Right lobe of liver (tissue), 6 donors: ENCODE measurements at places on chromosomes 1 and 21. TPM values are rescaled to one million over a fixed set of nuclear protein-coding genes. Genes with fewer than 3 reads are reported as not detected.

DNA sequence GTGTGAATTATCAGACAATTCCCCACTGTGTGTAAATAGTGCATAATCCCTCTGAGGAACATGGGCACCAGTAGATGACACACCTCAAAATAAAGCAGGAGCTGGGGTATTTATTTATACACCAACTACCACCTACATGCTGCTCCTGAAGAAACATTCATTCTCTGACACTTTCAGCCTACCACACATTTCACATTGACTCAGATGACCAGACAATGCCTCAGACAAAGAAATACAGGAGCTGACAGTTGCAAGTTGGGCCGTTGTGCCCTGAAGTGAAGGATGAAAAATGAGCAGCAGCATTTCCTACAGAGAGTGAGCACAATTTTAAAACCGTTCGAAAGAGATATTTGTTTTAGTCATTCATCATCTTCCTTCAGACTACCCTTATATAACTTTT, 63.2 kb downstream of the RGS2 start:
- DNase-seq, result no peak

GRCh38 chr1:103122983-103123720, 14.8 kb upstream of the COL11A1 start:
- no peak for DNase-seq

DNA sequence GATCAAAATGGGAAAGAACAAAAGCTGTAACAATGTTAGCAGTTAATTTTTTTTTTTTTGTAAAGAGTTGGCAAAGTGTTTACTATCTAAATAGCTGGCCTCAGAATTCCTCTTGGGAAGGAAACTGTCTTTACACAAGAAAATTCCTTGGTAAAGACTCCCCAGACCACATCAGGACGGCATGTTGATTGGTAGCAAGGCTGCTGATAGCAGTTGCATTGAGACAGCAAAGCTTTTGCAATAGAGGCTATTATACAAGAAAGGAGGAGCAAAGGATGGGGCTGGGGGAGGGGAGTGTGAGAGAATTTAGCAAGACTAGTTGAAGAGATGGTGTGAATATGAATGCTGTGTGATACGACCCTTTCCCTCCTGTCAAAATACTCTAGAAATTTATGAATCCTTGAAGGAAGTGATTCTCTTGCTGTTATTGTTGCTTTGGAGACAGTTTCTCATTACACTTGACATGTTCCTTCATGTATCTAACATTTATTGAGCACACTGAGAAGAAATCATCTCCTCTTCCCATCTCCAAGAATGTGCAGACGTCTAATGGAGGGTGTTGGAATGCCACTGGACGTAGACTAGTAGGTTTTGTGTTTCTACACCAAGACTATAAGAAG, 355.6 kb downstream of the SIPA1L2 start:
- DNase-seq, result no peak

DNA sequence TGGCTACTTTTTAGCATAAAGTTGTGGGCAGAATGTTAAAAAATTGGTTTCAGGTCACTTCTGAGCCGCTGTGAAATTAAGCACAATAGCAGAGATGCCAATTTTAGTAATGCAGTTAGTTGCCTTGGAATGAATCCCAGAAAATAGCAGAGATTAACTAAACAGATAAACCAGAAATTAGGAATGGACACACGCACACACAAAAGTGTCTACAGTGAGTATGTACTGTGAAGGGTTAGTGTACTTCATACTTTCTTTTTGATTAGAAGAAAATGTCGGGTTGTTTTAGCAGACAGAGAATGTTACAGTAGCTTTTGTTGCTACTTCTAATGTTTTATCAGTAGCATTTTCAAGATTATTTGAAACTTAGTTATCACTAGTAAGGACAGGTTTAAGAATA, 106.7 kb downstream of the LEPR start:
- DNase-seq, result no peak

- no peak for DNase-seq
These were observed 7.9 kb downstream of the RPL11 start for GRCh38 chr1:23699280-23700179.

- DNase-seq, result no peak
These were observed 420.4 kb upstream of the RUNX1 start for GRCh38 chr21:35469498-35469897.

GRCh38 chr1:214123061-214123784, 135.4 kb downstream of the PROX1 start:
- peak; percentile 71 for DNase-seq

DNA sequence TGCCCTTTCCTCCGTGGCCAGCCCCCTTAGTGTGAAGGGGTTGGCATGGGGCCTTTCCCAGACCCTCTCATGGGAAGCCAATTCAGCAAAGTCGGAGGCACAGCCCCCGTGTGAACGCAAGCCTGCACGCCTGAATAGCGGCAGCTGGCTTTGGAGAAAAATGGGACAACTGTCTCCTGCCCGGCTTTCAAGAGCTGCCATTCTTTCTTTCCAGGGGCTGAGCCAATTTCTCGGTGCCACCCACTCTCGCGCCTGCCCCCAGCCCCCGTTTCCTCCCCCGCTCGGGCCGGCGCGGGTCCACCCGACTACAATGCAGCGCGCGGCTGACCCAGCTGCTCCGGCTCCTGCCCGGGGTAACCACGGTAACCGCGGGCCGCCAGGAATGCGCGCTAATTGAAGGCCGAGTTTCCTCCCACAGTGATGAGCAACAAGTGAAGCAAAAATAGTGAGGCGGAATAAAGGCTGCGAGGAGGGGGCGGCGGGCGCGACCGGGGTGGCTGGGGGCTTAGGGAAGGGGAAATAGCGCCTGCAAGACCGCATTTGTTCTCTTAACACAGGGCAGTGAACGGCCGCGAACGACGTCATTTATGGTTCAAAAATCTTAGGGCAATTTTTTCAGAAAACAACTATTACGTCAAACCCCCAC, 27.8 kb downstream of the ILDR2 start:
- DNase-seq, result no peak

- DNase-seq, result no peak
These were observed 30.1 kb downstream of the DHX9 start for GRCh38 chr1:182869241-182869666.

GRCh38 chr21:33434770-33435360, 31.7 kb downstream of the IFNGR2 start:
- DNase-seq, result no peak

GRCh38 chr1:33244809-33245186, 11.5 kb upstream of the ZNF362 start:
- no peak for DNase-seq

DNA sequence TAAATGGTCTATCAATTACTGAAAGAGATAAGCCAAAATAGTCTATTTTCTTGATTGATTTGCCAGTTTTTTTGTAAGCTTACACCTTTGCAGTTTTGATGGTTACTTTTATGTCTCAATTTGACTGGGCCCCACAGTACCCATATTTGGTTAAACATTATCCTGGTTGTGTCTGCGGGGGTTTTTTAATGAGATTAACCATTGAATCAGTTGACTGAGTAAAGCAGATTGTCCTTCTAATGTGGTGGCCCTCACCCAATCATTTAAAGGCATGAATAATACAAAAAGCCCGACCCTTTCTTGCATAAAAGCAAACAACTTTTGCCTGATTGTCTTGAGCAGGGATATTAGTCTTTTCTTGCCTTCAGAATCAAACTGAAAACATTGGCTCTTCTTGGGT, 650.0 kb upstream of the RGS18 start:
- no peak for DNase-seq

GRCh38 chr1:17881761-17882160, 126.6 kb downstream of the ACTL8 start:
- no peak for DNase-seq

- no peak for DNase-seq
These were observed 93.8 kb downstream of the ATP1B1 start for GRCh38 chr1:169200319-169200718.

DNA sequence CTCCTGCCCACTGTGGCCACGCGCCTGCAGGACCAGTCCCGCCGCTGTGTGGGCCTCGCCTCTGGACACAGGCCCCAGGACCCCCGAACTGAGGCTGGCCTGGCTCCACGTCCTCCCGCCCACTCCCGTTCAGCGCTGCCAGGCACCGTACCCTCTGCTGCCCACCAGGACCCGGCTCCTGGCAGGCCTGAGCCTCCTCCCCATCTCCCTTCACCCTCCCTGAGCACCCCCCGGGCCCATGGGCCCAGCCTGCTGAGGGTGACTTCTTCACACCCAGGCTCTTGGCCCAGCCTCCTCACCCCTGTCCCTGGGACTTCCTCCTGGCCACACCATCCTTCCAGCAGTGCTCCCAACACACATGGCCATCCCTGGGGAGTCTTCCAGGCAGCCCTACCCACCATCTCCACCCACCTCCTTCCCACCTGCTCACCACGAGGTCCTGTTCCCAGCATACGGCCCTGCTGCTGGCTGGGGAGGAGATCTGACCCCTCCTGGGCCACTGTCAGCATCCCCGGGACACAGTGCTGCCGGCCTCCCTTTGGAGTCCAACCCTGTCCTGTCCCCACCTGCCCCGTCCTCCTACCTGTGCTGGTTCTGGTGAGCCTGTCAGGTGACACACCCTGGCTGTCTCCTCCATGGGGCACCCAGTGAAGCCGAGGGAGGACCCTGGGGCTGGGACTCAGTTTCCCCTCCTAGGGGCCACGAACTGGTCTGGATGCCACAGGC, 53.7 kb downstream of the SLX9 start:
- DNase-seq, result no peak

DNA sequence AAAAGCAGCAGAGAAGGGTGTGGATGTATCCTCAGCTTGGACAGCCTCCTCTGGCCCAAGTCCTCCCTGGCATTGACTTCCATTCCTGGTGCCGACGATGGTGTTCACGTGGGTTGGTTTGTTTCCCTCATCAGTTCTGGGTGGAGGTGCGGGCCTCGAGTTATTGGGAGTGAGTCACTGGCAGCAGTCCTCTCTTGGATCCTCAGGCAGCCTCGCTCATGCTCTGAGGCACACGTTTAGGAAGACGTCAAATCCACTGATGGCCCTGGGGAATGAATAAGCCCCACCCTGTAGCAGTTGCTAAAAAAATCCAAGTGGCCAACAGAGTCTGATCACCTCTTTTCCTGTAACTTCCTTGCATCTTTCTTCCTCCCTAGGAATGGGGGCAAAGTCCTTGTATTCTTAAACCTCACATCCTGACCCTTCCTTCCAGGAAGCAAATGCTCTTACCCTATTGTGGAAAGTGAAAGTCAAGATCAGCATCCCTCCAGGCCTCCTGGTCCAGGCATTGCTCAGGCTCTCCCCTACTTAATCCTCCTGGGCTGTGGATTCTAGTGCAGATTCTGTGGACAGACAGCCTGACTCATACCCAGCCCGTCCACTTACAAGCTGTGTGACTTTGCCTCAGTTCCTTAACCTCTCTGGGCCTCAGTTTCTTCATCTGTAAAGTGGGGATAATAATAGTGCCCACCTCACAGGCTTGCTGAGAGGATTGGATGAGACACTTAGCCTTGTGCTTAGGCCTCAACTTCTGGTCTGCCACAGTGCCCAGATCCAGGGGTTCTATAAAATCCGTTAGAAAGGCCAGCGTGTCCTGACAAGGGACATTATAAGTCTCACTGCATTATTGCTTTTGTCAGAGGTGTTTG, 111.1 kb downstream of the TLR5 start:
- DNase-seq, result no peak

- no peak for DNase-seq
These were observed 220.5 kb upstream of the B3GALT2 start for GRCh38 chr1:193406901-193407300.

- peak; percentile 58 for DNase-seq
These were observed 20.9 kb upstream of the RGL1 start for GRCh38 chr1:183783767-183784637.

DNA sequence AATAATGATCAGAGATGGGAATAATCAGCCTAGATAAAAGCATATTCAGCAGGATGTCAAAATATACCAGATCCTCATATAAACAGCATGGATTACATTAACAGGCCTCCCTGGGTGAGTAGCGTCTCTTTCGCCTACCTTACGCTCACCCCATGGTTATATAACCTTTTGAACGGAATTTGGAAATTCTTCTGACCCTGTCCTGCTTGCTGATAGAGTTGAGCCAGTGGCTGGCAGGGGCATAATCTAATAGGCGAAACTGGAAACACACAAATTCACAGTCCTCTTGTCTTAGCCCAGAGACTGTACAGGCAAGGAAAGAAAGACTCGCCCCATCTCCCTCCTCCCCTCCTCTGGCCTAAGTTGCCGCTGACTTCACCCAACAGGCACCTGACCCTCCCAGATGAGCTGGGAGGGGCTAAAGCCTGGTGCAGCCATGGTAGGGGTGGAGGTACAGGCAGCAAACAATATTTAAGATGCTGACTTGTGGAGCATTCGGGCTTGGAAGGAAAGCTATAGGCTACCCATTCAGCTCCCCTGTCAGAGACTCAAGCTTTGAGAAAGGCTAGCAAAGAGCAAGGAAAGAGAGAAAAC, at the start of gene ANGPTL7:
Gene ANGPTL7, plus strand, starts transcription at position 498 of the 594 bp plus-strand sequence. CDS start 225 bp downstream, outside the sequence.
- peak; percentile 58 for DNase-seq

DNA sequence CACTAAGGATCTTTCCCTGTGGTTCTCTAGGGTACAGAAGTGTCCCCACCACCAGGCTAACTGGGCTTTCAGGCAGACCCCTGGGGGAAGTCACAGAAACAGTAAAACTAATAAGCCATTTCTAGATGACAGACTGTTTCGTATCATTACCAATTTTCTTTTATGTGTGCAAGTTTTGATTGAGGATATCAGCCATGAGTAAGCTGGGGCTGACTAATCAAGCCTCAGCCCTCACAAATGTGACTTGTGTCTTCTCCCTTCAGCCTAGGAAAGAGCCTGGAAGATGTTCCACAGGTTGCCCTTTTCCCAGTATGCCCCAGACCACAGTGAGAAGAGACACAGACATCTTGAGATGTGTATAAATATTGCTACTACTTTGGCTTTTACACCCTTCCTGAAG, 10.5 kb downstream of the PTGFRN start:
- DNase-seq, result no peak

DNA sequence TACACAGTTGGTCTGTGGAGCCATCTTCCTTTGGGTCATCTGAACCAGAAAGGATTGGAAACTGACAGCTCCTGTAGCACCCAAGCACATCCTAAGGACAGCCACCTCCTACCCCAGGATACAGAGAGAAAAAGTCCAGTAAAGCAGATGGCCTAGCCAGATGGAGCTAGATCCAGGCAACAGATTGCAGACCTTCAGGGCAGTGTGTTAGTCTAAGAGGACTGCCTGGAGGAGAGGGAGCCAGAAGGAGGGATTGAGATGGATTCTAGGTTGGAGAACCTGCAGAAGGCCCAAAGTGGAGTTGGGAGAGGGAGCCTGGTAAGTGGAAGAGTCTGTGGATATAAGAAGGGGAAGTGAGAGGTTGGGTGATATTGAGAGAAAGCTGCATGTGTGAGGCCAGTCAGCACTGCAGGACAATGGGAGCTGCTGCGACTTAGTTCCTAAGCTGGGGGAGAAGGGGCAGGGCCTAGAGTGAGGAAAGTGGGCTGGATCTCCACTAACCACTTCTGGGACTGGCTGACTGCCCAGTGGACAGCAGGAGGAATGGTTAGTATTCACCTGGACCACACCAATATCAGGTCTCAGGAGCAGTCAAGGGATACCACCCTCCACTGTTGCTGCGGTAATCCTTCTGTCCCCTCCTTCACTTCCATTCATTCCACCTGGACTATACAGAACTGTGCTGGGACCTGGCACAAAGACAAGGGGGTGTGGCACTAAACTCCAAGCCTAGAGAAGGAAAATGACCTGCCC, 13.4 kb downstream of the BCAN start:
- no peak for DNase-seq

The CR1L gene
- not detected for total RNA-seq

The ATP6V1G3 gene
- total RNA-seq, result not detected

The ZBTB8B gene
- total RNA-seq, result not detected

The RPTN gene
- not detected for total RNA-seq
